ENCODE measurements at places on chromosomes 7 and 10.

DNA sequence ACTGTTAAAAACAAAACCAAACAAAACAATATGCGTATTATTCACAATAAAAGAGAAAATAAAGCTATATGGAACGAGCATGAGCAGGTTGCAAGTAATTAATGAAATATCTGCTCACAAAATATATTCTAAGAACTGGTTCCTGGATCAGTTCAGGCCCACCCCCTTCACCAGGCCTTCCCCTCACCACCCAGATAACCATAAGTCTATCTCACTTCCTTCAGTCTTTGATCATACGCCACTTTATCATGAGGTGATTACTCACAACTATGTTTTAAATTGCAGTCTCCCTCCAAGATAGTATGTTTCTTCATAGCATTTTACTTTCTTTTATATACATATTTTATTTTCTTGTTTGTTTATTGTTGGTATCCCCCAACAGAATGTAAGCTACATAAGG, 263.1 kb upstream of the HGF start:
- DNase-seq, result no peak

- DNase-seq, result no peak
These were observed 210.6 kb downstream of the TCF7L2 start for GRCh38 chr10:113160641-113161040.

DNA sequence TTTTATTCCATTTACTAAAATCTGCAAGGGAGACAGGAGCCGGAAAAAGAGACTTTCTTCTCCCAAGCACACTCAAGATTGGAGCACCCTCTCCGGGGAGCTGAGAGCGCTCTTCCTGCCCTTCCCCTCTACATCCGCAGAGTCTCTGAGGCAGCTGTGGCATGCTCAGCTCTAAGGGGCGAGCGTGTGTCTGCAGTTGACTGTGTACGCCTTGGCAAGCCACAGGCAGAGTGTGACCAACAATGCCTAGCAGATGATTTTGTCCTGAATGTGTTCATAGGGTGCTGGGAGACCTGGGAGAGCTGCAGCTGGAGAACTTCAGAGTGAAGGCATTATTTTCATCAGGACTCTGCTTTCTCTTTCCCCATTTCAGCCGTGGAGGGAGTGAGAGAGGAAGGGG, 20.7 kb downstream of the MTURN start:
- DNase-seq, result no peak

GRCh38 chr10:1396297-1396635, 340.1 kb downstream of the WDR37 start:
- no peak for DNase-seq

DNA sequence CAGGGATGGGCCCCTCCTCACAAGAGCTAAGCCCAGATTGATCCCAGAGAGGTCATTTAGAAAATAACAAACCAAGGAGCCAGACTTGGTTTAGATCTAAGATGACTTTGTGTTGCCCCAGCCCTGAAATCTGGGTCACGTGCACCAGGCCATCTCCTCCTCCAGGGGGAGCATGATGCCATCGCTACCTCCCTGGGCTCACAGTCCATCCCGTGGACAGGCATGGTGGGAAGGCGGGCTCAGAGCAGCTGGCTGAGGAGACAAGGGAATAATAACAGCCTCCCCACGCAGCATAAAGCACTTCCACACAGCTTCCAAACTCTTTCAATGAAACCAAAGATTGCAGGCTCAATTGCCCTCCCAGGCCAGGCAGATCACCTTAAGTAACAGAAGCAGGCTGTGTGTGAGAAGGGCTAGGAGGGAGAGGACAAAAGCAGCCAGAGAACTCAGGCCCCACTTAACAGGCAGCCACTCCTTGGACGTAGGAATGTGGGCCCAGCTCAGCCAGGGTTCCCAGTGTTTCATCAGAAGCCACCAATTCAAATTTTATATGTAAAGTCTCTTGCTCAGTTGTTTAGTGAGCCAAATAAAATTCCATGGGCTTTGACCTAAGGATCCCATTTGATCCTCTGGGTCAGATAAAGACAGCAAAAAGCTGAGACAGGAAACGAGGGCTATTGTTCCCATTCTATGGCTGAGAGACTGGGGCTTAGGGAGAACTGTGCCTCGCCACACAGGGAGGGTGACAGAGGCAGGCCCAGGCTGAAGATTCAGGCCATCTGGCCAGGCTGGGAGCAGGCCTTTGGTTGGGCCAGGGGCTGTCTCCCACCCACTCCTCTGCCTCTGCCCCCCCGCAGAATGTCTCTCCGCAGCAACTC, 100.2 kb downstream of the COL13A1 start:
- DNase-seq, result peak; percentile 75

DNA sequence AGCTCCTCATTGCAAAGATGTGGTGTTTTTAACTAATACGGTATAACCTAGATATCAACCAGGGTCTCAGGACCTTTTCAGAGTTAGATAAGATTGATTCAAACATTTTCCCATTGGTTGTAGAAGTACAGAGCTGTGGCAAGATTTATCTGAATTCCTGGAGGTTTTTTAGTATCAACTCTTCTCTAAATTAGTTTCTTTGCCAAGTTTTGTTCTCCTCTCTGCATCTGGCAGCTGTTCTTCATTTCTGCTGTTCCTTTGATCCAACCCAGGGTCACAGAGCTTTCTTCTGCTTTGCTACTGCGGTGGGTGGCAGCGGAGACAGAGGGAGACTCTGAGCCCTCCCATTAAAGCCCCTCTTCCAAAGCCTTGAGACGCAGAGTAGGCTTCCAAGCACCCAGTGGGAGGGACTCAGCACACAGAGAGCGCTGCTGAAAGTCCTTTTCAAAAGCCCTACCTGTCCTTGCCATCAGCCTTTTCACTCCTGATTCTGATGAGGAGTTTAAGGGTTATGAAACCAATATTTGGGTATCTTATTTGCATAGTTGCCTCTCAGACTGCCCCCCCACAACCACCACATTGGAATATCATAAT, 146.3 kb upstream of the EEPD1 start:
- DNase-seq, result no peak

DNA sequence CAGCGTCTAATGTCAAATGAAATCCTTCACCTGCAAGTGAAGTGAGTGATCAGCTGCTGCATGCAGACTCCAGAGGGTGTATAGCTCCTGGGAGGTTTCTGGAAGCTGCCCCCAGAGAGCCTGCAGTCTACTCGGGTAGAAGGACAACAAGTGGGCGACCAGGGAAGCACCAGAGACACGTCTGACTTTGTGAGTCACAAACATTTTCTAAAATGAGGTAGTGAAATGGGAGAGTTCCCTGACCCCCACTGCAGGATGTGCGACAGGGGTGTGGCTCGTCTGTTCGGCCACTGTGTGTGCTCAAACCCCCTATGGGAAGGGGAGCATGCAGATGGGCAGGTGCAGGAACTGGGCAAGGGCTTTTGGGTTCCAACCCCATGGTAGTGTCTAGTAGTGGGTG, 177.1 kb upstream of the PRKCQ start:
- DNase-seq, result no peak

- DNase-seq, result no peak
These were observed 1.2 kb downstream of the TBXAS1 start for GRCh38 chr7:139830292-139830691.

DNA sequence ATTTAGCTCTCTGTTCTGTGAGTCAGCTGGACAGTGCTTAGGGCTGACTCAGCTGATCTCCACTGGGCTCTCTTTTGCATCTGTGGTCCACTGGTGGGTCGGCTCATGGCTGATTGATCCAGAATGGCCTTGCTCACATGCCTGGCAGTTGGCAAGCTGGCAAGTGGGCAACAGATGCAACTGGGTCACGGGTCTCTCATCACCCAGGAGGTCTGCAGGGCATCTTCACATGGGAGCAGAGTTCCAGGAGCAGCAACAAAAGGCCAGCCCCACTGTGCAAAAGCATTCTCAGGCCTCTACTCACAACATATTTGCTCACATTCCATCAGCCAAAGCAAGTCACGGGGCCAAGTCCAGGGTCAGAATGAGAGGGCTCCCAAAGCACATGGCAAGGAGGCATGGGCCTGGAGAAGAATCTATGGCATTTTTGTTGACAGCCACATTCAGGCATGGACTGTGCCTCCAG, 98.8 kb downstream of the OAT start:
- no peak for DNase-seq

DNA sequence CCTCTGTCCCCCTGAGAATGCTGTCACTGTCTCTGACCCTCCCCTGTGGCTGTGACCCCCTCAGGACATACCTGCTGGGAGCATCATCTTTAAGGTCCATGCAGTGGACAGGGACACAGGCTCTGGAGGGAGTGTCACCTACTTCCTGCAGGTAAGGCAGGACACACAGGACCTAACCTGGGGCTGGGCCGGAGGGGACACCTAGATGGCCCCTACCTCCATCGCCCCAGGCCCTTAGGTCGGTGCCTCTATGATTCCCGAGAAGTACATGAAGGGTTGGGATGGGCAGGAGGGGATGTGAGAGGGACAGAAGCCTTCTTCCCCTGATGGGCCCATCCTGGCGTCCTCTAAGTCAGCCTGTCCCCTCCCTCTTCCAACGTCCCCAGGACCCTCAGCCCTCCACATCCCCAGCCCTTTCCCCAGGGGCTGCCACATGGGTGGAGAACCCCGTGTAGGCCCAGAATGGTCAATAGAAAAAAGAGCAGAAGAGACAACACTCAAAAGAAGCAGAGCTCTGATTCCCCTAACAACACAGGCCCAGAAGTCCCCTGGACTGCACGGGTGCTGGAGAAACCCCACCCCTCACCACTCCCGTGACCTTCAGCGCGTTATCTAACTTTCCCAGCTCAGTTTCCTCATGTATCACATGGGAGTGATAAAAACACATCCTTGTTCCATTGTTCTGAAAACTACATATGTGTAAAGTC, 6.4 kb downstream of the CDHR1 start:
- no peak for DNase-seq

GRCh38 chr7:131424219-131424822, 96.6 kb downstream of the MKLN1 start:
- no peak for DNase-seq

GRCh38 chr10:130802301-130802700, 509.2 kb downstream of the TCERG1L start:
- DNase-seq, result no peak

GRCh38 chr7:87944547-87944946, 10.5 kb downstream of the ADAM22 start:
- DNase-seq, result no peak

GRCh38 chr10:73225518-73225917, 21.5 kb downstream of the DNAJC9 start:
- DNase-seq, result no peak

DNA sequence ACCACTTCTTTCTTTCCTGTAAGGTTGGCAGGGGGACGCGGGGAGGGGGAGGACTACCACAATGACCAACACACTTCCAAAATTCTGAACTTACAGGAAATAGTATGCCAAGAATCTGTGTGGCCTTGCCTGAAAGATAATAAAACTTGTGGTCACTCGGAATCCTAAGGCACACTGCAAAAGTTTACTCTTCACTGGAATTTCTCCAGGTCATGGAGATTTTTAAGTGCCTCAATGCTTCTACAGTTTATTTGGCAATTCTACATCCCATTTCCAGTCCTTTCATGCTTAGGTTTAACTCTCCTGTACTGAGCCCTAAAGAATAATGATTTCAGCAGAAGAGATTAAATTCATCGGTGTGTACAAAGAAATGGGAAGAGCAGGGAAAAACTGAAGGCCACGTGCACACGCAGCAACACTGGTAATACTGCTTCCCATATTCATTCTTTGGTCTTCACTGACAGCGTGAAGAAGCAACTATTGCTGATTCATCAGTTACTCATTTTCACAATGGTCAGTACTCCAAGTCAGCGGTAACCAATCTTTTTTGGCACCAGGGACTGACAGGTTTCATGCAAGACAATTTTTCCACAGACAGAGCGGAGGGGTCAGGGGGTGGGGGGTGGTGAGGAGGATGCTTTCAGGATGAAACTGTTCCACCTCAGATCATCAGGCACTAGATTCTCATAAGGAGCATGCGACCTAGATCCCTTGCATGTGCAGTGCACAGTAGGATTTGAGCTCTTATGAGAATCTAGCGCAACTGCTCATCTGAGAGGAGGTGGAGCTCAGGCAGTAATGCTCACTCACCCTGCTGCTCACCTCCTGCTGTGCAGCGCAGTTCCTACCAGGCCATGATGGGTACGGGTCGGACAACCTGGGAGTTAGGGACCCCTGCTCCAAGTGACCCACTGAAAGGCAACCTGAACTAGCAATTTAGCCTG, 9.8 kb downstream of the LARP4B start:
- DNase-seq, result no peak

DNA sequence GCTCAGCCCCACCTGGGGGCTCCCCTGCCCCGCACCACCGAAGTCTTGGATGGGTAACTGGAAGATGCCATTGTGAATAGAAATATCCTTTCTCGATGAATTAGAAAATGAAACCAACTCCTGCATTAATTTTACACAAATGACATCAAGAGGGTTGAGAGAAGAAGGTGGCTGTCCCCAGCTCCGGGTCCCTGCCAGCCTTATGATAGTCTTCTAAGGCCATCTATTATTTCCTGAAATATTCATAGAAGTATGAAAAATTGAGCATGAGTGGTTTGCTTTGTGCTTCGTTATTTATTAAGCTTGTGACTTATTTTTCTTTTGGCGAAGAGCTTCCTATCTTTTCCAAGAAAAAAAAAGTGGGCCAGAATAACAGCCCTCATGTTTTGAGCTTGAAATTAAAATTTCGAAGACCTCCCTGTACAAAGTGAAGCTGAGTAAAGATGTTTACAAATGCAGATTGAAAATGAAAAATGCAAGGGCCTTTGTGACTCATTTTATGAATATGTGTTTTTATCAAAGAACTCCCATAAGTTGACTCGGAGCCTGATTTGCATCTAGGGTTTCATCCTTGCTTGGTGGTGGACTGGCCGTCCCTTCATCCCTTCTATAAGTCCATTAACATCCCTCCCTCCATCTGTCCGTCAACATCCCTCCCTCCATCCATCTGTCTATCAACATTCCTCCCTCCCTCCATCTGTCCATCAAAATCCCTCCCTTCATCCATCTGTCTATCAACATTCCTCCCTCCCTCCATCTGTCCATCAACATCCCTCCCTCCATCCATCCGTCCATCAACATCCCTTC, 20.5 kb upstream of the CFAP46 start:
- DNase-seq, result no peak

GRCh38 chr7:116824449-116824848, 37.9 kb upstream of the CAPZA2 start:
- DNase-seq, result no peak

DNA sequence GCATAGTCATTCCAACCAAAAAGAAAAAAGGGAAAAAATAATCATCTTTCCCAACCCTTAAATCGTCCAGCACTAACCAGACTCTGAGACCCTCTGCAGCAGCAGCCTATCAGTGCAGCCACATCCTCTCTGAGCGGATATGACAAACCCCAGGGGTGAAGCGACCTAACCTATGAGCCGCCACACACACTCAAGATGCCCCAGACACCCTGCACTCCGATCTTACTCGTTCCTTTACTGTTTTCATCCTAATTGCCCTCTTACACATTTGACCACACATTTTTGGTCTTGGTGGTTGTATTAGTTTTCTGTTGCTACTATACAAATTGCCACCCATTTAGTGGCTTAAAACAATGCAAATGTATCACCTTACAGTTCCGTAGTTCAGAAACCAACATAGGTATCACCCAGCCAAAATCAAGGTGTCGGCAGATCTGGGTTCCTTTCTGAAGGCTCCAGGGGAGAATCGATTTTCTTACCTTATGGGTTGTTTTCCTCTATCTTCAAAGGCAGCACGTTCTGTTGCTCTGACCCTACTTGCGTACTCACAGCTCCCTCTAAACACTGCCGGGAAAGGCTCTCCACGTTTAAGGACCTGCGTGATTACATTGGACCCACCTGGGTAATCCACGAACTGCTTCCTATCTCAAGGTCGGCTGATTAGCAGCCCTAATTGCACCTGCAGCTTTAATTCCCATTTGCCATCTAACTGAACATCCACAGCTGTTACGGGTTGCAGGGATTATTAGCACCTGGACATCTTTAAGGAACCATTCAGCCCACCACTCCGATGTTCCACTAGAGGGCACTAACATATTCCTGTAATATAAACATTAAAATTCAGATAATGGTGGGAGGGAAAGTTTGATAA, 37.3 kb upstream of the PRSS1 start:
- DNase-seq, result no peak

Measured in endothelial cell (in vitro differentiated cells).